ENCODE measurements at places on chromosomes 4 and X. TPM values are rescaled to one million over a fixed set of nuclear protein-coding genes. Genes with fewer than 3 reads are reported as not detected.

DNA sequence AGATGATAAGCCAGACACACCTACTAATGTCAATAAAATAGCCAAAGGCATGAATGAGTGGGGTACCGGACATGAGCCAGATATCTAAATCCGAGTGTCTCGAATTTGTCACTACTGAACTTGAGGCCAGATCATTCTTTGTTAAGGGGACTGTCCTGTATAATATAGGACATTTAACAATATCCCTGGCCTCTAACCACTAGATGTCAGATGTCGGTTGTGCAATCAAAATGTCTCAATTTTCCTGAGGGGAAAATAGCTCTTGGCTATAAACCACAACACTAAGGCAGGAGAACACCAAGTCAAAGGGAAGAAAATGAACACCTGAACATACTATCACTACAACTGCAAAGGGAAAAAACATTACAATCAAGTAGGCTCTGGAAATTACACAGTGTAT, 154.5 kb downstream of the GPM6A start:
- no peak for DNase-seq

Gene CD40LG
- 0.41 TPM for total RNA-seq

Gene MEPE
- total RNA-seq: not detected

- DNase-seq: no peak
These were observed 78.5 kb upstream of the SPANXC start for GRCh38 chrX:141320801-141321200.

Gene USP17L27
- total RNA-seq: not detected

Gene CT45A7
- total RNA-seq: not detected

DNA sequence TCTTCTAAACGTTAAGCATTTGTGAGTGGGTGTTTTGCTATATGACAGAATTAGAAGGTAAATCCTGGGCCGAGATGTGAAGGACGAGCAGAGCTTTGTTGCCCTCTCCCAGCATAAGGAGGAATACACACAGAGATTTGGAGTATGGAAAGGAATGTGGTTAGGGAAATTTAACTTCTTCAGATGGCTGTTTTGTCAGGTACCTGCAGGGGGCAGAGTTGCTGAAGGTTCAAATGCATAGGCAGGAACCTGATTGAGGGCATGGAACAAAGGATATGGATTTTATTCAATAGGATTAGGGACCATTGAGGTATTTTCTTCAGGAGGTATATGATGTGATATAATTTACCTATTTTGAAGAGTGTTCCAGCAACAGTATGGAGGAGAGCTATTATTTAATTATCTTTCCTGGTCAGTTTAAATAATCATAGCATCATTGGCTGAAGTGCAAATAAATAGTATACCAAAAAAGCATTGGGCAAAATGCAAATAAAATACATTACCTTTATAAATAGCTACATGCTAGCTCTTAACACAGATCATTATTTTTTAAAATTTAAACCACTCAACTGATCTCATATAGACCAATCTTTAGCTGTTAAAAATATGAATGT, 143.6 kb downstream of the SLIT2 start:
- no peak for DNase-seq

GRCh38 chr4:150581641-150582051, 305 bp upstream of the MAB21L2 start:
- no peak for DNase-seq

Gene CFI
- 66.8 TPM for total RNA-seq

Gene RIBC1
- 1.9 TPM for total RNA-seq

Gene PPP1R3F
- 4.5 TPM for total RNA-seq

- DNase-seq: no peak
These were observed 23.4 kb downstream of the USP9X start for GRCh38 chrX:41108463-41109205.

- DNase-seq: no peak
These were observed 67.5 kb upstream of the GPR34 start for GRCh38 chrX:41621222-41621723.

Gene NEUROG2
- total RNA-seq: not detected

DNA sequence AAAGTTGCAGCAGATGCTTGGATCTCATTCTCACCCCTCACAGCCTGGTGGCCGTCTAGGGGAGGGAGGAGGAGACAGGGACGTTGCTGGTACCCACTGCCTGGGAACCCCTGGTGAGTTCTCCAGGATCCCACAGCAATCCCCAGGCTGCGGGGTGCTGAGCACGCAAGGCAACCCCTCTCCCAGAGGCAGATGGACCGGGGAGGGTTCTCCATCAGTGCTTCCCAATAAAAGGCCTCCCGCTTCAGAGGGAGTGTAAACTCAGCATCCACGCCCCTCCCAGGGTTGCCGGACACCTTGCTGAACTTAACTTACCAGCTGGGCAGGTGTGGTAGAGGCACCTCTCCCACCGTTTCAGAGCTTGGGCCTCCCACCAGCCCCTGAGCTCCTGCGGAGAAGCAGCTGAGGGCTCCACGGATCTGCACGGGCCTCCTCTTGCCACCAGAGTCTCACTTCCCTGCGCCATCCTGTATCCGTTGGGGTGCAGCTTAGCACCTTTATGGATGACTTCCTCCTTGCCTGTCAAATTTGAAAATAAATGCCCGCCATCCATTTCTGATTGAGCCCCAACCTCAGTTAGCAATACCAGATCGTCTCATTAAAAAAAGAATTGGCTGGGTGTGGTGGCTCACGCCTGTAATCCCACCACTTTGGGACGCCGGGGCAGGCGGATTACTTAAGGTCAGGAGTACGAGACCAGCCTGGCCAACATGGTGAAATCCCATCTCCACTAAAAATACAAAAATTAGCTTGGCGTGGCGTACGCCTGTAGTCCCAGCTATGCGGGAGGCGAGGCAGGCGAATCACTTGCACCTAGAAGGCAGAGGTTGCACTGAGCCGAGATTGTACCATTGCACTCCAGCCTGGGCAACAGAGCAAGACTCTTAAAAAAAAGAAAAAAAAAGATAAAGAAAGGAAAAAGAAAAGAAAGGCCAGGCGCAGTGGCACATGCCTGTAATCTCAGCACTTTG, 14.8 kb upstream of the TBC1D14 start:
- peak; percentile 30 for DNase-seq

DNA sequence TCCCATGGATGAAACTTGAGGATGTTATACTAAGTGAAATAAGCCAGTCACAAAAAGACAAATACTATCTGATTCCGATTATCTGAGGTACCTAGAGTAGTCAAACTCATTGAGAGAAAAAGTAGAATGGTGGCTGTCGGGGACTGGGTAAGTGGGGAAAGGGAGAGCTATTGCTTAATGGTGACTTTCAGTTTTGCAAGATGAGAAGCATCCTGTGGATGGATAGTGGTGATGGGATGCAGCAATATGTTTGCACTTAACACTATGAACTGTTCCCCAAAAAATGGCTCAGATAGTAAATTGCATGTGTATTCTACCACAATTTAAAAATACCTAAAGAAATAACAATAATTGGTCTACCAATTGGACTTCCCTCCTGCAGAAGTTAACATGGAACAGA, 181.5 kb downstream of the SHROOM3 start:
- DNase-seq: no peak

DNA sequence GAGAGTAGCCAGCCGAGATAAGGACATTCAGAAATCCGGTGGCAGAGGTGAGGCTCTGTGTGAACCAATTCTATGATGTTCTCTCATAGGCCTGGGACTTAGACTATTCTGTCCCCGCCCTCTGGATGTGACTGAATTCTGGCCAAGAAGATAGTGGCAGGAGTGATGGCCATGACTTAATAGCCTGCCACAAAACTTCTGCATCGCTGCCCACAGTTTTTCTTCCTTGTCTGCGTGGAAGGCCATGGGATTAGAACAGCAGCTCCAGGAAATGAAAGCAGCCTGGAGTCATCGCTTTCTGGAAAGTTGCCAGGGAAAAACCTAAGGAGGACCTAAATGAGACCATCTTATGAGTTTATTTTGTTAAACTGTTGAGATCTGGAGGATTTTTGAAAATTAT, 134.7 kb downstream of the F11 start:
- no peak for DNase-seq

Gene RNF150
- total RNA-seq: 3.1 TPM

Gene SMIM10
- total RNA-seq: 3.0 TPM

Gene LNX1
- total RNA-seq: 2.5 TPM

Gene NIPAL1
- 3.1 TPM for total RNA-seq

Gene SULT1E1
- total RNA-seq: 12.0 TPM

Gene GPAT3
- total RNA-seq: 5.7 TPM

DNA sequence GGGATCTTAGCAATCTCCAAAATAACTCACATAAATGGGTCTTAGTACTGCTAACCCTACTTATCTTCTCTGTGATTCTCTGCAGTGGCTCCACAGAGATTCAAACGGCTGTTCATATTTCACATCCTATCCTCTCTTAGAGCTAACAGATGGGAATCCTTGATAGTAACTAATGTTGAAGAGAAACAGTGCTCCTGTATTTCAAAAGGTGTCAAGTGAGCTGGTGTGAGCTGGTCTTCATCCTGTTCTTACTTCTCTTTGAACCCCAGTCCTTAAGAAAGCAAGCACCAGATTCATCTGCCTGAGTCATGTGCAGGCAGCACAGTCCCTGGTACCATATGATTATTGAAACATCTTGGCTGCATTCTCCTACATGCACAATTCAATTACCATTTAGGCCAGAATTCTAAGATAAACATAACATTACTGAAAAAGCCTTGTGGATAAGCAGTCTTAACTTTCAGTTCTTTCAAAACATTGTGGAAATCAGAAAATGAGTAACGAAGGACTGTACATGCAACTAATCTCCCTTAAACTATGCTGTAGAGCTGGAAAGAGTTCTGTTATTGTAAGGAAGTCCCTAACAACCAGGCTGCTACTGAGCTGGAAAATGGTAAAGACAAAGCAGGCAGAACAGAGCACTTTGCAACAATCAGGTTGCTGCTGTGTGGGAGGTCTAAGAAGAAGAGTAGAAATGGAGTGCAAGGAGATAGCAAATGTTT, 153.1 kb downstream of the NPNT start:
- peak; percentile 74 for DNase-seq

- no peak for DNase-seq
These were observed 181.7 kb downstream of the GBA3 start for GRCh38 chr4:22874334-22874912.

DNA sequence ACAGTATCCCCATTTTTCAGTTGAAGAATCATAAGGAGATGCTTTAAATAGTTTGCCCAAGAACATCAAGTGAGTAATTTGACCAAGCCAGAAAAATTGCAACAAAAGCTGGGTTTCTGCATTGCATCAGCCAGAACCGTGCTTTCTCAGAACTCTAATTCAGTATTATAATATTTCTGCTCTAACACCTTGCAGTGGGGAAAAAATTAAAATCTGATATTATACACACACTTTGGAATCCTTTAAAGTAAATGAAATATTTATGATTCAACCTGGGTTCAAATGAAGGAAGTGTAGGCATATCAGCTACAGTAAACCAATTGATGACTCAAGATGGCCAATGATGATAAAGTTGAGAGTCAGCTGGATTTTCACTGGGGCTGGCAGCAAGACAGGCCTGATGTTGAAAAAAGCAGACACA, 387.6 kb upstream of the ZFP42 start:
- no peak for DNase-seq

DNA sequence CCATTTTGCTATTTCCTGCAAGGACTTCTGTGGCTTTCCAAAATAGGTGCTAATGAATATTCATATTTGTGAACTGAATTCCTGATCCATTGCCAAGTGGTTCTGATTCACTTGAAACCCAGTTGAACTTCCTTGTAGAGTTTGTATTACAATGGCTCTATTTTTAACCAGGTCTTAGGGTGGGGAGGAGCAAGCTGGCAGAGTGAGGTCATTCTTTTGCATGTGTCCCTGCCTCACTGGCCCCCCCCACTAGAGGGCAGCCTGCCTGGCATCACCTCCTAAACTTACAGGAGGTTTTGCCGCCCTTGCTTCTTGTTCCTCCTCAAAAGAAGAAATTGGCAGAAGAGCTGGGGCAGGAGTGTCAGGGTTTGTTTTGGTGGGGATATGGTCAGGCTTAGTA, 10.5 kb downstream of the PTTG2 start:
- peak; percentile 85 for DNase-seq

DNA sequence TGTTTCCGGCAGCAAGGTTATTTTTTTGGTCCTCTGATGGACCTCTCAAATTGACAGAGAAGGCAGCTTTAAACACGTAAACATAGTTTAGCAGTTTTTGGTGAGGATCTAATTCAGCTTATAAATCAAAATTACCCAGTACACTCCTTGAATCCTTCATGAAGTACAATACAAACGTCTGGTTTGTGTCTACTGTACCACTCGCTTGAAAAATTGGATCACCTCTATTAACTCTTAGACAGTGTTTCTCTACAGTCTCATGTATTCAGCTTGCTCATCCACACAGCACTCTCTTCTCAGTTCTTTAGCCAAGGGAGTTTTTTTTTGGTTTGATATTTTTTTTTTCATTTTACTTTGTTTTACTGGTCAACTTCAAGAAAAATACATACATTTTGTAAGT, 113.5 kb downstream of the RNF150 start:
- no peak for DNase-seq

DNA sequence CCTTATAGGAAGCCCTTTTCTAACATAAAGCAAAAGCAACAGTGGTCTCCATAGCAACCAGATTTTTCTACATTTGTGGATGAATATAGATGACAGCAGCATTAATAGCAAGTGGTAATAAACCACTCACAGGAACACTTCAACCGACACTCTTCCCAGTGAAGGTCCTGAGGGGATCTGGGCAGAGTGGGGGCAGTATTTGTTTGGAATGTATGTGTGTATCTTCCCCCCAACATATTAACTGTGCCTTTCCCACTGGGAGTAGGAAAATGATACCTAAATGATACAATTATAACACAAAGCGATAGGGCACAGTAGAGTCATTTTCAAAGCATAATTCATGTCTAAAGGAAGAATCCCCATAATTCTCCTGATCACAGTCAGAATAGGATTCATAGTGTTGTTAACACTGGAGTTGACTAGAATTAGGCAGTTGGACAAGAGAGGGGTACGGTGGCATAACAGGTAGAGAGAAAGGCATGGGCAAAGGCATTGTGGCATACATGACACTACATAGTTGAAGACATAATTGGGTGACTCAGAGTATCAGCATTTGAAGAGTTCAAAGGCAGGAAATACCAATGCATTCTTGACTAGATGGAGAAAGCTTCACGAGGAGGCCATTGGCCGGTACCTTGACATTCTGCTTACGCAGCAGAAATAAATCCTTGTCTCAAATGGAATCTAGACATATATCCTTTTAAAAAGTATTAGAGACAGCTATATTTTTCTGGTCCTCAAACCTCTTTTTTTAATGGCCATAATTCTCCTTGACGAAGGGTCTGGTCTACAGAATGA, 15.2 kb downstream of the CAPN6 start:
- DNase-seq: no peak

Gene RHOH
- total RNA-seq: 10.1 TPM

Measured in left lung (tissue), 14 donors.